Neural progenitor cell (in vitro differentiated cells): ENCODE measurements at places on chromosomes 12 and 14. TPM values are rescaled to one million over a fixed set of nuclear protein-coding genes. Genes with fewer than 3 reads are reported as not detected.

- no peak for DNase-seq
Measured at GRCh38 chr12:100138803-100139098, 3.9 kb downstream of the BLTP3B start.

DNA sequence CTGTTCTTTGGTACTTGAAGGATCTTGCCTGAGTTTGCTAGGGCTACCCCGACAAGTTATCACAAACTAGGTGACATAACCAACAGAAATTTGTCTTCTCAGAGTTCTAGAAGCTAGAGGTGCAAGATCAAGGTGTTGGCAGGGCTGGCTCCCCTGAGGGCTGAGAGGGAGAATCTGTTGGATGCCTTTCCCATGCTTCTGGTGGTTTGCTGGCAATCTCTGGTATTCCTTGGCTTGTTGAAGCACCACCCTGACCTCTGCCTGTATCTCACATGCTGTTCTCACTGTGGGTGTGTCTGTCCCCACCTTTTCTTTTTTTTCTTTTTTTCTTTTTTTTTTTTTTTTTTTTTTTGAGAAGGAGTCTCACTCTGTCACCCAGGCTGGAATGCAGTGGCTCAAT, 81.2 kb downstream of the VCPKMT start:
- no peak for DNase-seq

Gene BIN2
- total RNA-seq = 0.52 TPM in 1 of 2 replicates, not detected in the other

Gene CFAP251
- 0.92 and 1.5 TPM in 2 replicates for total RNA-seq
